ENCODE measurements at places on chromosomes 4 and X. TPM values are rescaled to one million over a fixed set of nuclear protein-coding genes. Genes with fewer than 3 reads are reported as not detected.

MCF2 gene
- not detected for total RNA-seq

GK2 gene
- not detected for total RNA-seq

DLG3 gene
- total RNA-seq = 1.9 TPM

PRKX gene
- 10.6 TPM for total RNA-seq

DNA sequence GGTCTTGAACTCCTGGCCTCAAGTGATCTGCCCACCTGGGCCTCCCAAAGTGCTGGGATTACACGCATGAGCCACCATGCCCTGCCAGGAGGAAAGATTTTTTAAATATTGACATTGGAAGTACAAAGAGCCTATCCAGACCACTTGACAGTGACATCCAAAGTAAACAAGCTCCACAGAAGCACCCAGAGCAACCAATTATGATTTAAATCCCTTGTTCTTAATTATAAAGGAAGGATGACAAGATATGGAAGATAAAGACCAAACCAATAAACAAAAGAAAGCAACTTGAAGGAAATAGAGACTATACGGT, 27.7 kb upstream of the RPL34 start:
- no peak for DNase-seq

DNA sequence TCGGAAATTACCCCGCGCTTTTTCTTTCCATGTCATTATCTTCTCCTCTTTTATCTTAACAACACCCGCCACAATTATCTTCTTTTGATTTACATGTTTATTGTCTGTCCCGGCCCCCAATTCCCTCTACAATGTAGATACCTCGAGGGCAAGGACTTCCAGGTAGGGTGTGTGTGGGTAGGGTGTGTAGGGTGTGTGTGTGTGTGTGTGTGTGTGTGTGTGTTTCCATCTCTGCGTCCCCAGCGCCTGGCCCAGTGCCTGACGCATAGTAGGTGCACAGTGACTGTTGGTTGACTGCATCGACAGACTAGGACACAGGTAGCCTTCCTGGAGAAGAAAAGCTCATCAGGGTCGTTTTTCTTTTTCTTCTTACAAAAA, 103.1 kb downstream of the UCHL1 start:
- no peak for DNase-seq

- no peak for DNase-seq
Measured at GRCh38 chr4:6230502-6230785, 30.1 kb upstream of the JAKMIP1 start.

- DNase-seq = peak; percentile 66
Measured at GRCh38 chrX:9940421-9940820, 26.7 kb upstream of the CLDN34 start.

DNA sequence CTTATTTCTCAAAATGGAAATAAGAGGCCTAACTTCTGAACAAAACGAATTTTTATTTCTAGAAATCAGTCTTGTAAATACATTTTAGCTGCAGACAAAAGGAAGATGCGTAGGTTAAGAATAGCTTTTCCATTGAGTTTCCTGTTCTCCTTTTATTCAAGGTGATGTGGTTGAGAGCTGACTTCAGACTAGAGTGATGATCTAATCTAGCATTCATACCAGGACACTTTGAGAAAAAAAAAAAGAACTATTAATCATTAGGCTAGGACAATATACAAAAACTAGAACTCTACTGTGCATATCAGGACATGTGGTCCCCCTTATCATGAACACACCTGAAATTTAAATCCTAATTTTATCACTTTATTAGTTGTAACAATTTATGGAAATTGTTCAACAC, 884.5 kb upstream of the EPHA5 start:
- no peak for DNase-seq

DNA sequence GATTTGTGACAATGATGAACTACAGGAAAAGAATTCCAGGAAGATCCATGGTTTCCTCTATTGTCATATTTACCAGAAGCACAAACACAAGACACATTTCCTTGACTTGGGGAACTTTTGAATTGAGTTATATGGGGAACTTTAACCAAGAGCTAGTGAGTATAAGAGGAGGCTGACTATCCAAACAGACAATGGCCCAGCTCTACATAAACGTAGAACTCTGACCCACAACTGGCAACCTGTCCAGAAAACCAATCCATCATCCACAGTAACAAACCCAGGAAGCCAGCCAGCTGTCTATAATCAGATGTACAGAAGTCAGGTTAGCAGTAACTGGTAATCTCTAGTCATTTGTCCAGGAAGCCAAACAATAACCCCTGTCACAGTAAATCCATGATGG, 167.0 kb upstream of the CPEB2 start:
- no peak for DNase-seq

DNA sequence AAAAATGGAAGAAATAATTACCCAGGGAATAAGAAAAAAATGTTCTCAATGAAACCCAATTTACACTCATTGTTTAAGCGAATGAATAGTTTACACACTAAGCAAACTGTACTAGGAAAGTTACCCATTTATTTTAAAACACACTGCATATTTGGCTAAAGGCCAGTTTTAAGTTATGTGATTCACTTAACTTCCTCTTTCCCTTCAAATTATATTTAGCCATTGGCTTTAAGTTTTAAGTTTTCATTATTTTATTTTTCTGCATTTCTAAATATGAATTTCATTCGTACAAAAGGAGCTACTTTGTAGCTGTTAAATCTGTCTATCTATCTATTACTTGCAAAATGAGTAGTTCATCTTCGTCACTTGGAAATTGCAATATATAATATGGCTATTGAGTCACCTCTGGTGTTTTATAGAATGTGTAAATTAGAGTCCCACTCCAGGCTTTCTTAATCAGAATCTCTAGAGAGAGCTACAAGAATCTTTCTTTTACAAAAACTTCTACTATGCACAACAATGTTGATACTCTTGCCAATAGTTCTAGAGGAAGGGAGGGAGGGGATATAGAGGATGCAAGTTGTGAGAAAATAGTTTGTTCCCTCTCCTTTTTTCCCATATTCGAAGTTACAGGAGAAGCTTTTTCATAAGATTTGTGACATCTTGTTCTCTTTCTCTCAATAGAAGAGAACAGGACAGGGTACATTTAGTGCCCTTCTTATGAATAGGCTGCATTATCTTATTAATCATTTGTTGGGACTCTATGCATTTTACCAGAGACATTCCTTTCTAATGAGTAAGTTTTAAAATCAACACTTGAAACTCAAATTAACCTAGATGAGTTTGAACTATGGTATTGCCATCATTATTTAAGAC, 41.8 kb downstream of the SULT1B1 start:
- DNase-seq = peak; percentile 34

DNA sequence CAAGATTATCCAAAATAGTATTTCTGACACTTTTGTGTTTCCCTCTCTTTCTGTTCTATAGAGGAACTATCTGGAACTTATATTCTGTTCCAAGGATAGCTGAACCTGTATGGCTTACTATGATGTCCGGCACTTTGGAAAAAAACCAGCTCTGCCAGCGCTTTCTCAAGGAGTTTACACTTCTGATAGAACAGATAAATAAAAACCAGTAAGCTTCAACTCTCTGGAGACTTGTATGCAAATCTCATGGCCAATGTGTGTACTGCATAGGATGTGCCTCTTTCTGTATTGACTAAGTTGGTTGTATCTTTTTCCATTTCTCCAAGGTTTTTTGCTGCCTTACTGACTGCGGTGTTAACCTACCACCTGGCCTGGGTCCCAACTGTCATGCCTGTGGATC, 92.5 kb downstream of the FNIP2 start:
- no peak for DNase-seq

GRCh38 chr4:7511525-7511924, 76.8 kb upstream of the PSAPL1 start:
- no peak for DNase-seq

DNA sequence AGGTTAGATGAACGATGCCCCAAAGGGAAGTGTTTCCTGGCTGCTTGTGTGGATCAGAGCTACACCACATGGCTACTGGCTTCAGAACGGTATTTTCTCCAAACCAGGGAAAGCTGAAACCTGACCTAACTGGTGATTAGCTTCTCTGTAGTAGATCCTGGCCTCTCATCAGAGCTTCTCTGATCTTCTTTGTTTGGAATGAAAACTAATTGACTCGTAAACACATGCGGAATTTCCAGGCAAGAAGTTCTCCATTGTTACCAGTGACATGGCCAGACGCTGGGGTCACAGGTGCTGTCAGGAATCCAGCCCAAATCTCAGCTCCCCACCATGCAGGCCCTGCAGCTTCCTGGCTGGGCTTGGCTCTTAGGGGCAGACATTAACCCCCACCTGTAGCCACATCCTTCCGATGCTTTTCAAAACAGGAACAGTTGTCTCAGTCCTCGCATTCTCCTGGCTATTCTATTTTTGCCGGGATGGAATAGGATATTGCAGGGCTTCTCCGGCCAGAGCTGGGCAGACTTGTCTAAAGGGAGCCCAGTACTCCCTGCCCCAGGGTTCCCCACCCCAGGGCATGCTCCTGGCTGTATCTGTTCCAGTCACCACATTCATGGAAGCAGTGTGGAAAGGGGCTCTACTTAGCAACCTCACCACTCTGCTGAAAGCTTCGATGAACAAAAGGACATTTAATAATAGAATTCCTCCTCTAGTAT, 305.4 kb upstream of the F9 start:
- DNase-seq = no peak

DNA sequence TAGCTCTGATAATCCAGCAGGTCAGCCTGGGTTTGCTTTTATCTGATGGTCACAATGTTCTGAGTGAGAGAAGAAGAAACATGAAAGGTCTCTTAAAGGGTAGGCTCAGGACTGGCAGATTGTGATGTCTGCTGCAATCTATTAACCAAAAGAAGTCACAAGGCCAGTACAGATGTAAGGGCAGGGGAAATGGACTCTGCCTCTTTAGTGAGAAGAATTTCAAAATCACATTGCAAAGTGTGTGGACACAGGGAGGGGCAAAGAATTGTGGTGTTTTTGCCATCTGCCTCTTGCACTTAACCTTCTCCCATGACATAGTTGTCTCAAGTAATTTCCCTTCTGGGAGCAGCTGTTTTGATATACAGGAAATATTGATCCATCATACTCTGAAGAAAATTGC, 40.9 kb downstream of the IL1RAPL1 start:
- DNase-seq = no peak

- no peak for DNase-seq
Measured at GRCh38 chr4:67899096-67899495, 15.3 kb upstream of the TMPRSS11D start.

Measured in GM23248 (cell line).